Activated T-cell treated with anti-CD3 and anti-CD28 coated beads for 4 hours (primary cell): ENCODE measurements at places on chromosomes 2 and 18.

GRCh38 chr18:4068552-4069158 lies 386.5 kb downstream of the DLGAP1 start:
- peak; percentile 10 for DNase-seq

DNA sequence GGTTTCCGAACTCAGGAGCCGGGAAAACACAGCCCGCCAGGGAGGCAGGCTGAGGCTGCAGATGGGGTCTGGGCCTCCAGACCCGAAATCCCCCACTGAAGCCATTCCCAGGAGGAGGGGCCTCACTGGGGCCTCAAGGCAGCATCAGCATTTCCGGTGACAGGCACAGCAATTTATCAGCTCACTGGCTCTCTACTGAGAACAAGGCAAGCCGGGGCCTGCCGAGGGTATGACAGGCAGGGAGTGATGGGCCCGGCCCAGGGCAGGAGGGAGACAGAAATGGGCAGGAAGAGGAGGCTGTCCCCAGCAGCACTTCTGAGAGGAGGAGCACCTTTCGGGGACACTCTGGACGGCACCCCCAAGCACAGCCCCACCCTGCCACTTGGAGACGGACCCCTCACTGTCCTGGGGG lies 12.5 kb downstream of the SDC1 start:
- no peak for DNase-seq

GRCh38 chr2:191103774-191104173 lies 47.0 kb downstream of the STAT4 start:
- no peak for DNase-seq

DNA sequence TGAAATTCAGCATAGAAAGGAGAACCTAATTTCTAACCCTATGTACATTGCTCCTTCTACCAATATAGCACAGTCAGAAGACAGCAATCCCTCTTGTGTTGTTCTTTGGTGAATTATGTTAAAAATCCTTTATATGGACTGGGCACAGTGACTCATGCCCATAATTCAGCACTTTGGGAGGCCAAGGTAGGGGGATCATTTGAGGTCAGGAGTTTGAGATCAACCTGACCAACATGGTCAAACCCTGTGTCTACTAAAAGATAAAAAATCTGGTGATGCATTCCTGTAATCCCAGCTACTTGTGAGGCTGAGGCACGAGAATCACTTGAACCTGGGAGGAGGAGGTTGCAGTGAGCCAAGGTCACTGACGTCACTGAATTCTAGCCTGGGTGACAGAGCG lies 195.6 kb downstream of the TMX3 start:
- DNase-seq: no peak

GRCh38 chr2:109712746-109713145 lies 81.4 kb upstream of the RGPD5 start:
- no peak for DNase-seq

DNA sequence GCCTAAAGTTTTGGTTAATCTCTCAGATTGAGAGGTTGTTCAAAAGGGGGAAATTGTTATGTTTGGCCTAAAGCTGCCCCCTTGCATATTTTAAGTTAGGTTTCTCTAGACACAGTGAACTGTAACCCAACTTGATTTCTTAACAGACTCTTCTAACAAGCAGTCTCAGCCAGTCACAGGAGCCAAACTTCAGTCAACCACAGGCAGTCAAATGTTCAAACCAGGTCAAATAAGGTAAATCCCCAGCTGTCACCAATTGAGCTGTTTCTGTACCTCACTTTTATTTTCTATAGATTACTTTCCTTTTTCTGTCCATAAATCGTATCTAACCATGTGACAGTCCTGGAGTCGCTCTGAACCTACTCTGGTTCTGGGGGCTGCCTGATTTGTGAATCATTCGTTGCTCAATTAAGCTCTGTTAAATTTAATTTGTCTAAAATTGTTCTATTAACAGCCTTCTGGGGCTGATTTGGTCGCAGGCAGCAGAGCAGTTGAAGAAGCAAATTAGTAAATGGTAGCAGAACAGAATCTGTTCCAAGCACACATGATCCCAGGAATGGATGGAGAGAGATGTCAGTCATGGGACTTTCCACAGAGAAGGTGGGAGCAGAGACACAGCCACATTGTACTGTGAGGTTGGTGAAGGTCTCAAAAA lies 16.4 kb upstream of the NFU1 start:
- DNase-seq: no peak

GRCh38 chr2:48092846-48093803 lies 186.8 kb upstream of the FBXO11 start:
- no peak for DNase-seq

GRCh38 chr2:52961403-52961802 lies 806.2 kb upstream of the CHAC2 start:
- no peak for DNase-seq

GRCh38 chr2:112880091-112880531 lies 30.9 kb upstream of the IL37 start:
- DNase-seq: no peak

GRCh38 chr2:54820558-54820957 lies 97.1 kb downstream of the EML6 start:
- no peak for DNase-seq

GRCh38 chr2:29347774-29348461 lies 232.7 kb downstream of the CLIP4 start:
- DNase-seq: no peak
